ENCODE measurements at places on chromosomes 6 and 20.

DNA sequence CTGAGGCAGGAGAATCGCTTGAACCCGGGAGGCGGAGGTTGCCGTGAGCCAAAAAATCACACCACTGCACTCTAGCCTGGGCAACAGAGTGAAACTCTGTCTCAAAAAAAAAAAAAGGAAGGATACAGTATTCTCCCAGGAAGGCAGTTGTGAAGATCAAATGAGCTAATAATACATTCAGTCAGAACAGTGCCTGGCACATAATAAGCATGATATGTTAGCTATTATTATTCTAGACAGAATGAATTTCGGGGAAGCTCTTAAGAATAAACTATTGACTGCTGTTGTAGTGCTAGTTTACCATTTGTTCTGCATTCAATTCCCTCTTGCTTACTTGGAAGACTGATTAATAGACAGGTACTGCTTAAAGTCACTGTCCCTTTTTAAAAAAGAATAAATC, 40.6 kb downstream of the NDUFAF5 start:
- DNase-seq, result no peak

- DNase-seq, result no peak
Measured at GRCh38 chr6:72974276-72974675, 251.0 kb downstream of the KHDC1L start.

- no peak for DNase-seq
Measured at GRCh38 chr6:3800850-3801591, 48.2 kb upstream of the FAM50B start.

- DNase-seq, result no peak
Measured at GRCh38 chr20:60232380-60232779, 274.2 kb downstream of the CDH26 start.

GRCh38 chr20:43953919-43954592, 39.4 kb downstream of the TOX2 start:
- DNase-seq, result no peak

DNA sequence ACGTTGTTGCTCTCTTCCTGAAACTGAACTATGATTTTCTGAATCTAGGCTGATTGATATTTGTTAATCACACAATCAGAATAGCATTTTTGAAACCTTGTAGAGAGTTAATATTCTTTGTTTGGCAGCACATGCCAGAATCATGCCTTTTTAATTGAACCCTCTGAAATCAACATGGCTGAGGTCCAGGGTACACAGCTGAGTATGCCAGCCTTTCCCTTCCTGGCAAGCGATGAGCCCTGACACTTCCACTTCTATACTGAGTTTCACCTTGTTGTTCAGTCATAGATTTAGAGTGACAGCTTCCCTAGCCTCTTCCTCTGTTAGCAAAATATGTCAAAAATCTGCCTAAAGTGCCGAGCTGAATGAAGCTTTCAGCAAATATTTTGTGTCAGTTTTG, 6.8 kb downstream of the HDDC2 start:
- DNase-seq, result no peak

DNA sequence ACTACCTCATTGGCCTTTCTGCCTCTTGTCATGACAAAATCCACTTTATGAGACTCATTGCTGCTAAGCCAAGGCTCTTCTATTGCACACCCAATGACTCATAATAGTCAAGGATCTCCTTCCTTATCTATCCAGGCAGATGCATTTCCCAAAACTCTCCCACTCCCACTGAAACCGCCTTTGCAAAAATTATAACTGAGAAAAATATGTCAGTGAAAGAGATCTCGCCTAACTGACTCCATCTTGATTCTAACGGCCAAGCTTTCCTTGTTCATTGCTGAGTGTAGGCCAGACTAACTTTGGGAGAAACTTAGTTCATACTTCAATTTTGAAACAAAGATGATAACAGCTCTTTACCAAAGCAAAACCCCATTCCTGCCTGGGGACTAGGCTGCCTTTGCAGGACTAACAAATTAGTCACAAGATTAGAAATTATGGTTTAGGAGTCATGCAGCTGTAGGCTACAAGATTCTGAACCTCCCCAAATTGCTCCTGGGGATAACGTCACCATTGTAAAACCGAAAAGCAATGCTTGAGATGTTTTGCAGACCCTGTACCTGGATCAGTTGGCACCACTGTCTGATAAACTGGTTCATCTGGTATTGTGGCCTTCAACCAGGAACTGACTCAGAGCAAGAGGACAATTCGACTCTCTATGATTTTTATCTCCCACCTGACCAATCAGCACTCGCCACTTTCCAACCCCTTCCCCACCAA, 47.1 kb downstream of the HAO1 start:
- no peak for DNase-seq

GRCh38 chr20:61772828-61773631, 292.7 kb downstream of the TAF4 start:
- DNase-seq, result no peak

DNA sequence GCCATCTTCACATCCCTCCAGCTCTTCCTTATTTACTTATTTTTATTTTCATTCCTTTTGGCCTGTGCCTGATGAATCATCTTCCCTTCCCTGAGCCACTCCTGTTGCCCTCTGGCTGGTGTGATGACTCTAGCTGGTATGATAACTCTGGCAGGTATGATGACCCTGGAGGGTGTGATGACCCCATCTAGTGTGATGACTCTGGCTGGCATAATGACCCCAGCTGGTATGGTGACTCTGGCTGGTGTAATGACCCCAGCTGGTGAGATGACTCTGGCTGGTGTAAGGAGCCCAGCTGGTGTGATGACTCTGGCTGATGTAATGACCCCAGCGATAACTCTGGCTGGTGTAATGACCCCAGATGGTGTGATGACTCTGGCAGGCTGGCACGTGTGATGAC, 426.8 kb downstream of the QKI start:
- no peak for DNase-seq

GRCh38 chr6:143969077-143969476, 39.0 kb downstream of the PLAGL1 start:
- DNase-seq, result no peak

DNA sequence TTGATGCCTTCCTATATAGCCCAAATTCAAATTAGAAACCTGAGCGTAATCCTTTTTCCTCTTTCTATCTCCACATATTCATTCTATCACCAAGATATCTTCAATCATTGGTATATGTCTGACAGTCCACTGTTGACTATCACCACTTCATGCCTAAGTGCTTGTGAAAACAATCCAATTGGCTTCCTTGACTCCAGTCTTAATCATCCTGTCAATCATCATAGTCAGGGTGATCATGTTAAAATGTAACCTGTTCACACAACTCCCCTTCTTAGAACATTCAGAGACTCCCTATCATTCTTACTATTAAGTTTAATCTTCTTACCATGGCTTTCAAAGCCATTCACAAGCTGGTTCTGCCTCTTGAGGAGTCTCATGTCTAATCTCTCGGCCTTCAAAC, 616.7 kb downstream of the PHF3 start:
- DNase-seq, result no peak

DNA sequence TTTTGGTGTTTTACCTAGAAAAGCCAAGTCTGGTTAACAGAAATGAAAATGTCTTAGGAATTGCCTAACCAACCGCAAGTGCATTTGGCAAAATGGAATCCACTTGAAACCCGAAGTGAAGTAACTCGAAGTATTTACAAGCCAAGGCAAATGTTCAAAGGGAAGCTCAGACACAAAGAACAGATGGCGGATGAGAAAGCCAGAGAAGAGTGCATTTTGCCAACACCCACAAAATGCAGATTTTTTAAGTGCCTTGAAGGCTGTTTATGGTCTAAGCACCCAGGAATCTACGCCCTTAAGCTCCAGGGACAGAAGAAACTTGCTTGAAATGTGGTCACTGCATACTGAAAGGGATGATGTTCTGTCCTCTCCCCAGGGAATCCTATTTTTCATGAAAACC, 70.0 kb upstream of the TBXT start:
- peak; percentile 31 for DNase-seq

- peak; percentile 28 for DNase-seq
Measured at GRCh38 chr20:57323034-57323433, 6.6 kb upstream of the SPO11 start.

- DNase-seq, result no peak
Measured at GRCh38 chr20:20562507-20562906, 149.9 kb downstream of the RALGAPA2 start.

- no peak for DNase-seq
Measured at GRCh38 chr20:59159493-59160376, 3.9 kb upstream of the ZNF831 start.

- DNase-seq, result no peak
Measured at GRCh38 chr6:161292650-161293281, 18.9 kb upstream of the AGPAT4 start.

DNA sequence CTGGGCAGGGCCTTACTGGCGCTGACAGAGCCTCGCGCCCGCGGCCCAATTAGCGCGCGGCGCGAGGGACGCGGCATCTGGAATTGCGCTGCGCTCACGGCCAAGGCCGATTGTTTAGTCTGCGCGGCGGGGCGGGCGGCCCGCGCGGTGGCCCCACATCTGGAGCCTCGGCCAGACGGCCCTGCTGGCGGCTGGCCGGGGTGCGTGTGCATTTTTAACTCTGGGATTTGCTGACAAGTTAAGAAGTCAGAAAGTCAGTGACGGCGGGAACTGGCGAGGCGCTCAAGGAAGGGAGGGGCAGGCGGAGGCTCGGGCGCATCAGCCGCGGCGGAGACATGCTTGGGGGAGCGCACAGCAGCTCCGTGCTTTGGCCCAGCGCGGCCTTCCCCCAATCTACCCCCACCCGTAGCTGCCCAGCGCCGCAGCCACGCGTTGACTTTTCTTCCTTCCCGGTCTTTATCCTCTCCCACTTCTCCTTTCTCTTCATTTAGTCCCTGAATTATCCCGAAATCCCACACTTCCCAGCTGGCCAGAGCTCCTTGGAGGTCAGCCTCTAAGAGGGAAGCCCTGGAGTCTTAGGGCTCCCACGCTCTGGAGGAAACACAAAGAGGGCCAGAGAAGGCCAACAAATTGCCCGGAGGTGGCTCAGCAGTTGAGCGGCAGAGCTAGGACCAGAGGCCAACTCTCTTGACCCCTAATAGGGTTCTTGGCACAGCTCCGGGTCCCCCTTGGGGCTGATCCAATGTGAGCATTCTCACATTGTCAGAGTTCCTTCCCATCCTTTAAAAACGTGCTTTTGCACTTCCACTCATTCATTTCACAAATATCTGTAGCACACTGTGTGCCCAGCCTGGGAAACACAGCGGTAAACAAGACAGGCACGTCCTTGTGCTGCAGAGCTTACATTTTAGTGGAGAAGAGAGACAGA, 40.8 kb upstream of the FOXP4 start:
- peak; percentile 46 for DNase-seq

- DNase-seq, result no peak
Measured at GRCh38 chr6:128174724-128175123, 273.9 kb upstream of the THEMIS start.

DNA sequence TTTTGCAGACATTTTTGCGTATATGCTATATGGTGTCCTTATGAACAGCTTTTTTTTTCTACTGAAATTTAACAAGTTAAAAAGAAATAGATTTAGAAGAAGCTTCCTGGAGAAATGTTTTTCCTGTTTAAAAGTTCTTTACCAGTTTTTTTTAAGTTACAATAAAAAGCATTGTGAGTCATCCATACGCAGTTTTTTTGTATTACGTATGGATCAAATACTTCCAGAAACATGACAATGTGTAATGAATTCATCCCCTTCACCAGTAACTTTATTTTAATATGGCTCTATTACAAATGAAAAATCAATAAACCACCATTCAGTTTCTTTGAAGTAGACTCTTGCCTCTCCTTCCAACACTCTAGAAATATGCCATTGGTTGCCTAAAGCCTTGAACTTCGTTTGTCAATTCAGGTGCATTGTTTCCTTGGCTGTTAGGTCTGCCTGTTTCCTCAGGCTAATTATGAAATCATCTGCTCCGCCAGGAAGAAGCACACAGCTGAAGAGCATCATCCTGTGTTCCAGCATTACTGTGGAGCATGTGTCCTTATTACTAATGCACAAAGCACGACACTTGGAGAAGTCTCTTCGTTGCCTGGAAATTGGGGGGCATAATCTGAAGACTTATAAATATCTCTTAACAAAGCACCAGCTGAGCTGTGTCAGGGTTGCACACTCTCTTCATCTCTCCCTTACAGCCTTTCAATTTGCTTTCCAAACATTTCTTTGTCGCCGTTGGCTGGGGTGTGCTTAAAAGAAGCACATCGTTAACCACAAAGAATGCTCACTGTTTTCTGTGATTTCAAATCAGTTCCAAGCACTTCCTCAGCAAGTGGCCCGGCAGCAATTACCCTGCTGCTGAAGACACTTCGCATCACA, 9.6 kb downstream of the MOXD1 start:
- DNase-seq, result peak; percentile 85

- no peak for DNase-seq
Measured at GRCh38 chr6:128509709-128510108, 10.7 kb downstream of the PTPRK start.

DNA sequence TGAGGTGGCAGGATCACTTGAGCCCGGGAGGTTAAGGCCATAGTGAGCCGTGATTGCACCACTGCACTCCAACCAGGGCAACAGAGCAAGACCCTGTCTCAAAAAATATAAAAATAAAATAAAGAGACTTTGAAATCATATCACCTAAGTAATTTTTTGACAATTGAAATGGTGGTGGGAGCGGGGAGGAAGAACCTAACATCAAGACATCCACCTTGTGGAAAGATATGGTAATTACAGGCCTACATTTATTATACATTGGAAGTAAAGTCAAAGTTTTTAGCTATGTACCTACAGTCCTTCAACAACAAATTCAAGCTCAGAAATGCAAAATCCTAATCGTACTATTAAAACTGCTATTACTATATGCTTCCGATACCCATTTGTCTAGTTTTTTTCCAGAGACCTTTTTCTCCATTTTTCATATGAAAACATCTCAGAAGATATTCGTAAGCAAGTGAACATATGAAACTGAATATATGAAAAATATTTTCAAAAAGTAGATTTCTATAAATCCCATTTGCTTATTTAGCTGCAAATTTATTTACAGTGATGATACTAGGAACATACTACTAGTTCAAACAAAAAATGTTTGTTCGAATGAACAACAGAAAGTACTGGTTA, 83.3 kb downstream of the SYCP2 start:
- no peak for DNase-seq

GRCh38 chr6:33714385-33715040, 3.0 kb upstream of the UQCC2 start:
- no peak for DNase-seq

GRCh38 chr6:44006123-44006871, 121.0 kb downstream of the MRPL14 start:
- no peak for DNase-seq

DNA sequence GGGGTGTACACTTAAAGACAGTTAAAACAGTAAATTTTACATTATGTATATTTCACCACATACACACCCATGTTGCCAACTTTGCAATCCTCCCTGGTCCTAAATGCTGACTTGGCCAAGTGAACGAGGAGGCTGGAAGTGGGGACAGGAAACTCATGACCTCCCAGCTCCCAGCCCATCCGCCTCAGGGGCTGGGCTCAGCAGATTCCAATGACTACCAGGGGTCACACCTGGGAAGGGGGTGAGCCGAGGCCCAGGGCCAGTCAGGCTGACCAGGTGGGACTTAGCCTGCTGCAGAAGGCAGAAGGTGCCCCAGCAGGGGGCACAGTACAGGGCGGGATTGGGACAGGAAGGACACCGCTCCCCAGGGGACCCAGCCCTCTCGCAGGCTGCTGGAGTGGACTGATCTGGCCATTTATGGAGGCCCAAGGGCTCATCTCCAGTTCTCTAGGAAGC, 2.4 kb downstream of the SIGLEC1 start:
- DNase-seq, result no peak

- peak; percentile 59 for DNase-seq
Measured at GRCh38 chr20:8854571-8854970, 214.3 kb upstream of the PLCB4 start.

- no peak for DNase-seq
Measured at GRCh38 chr6:54010340-54011276, 100.6 kb upstream of the MLIP start.
